ENCODE measurements at places on chromosomes 2 and 18.

- no peak for DNase-seq
Observed at GRCh38 chr18:9766076-9766481, 58.0 kb downstream of the RAB31 start.

DNA sequence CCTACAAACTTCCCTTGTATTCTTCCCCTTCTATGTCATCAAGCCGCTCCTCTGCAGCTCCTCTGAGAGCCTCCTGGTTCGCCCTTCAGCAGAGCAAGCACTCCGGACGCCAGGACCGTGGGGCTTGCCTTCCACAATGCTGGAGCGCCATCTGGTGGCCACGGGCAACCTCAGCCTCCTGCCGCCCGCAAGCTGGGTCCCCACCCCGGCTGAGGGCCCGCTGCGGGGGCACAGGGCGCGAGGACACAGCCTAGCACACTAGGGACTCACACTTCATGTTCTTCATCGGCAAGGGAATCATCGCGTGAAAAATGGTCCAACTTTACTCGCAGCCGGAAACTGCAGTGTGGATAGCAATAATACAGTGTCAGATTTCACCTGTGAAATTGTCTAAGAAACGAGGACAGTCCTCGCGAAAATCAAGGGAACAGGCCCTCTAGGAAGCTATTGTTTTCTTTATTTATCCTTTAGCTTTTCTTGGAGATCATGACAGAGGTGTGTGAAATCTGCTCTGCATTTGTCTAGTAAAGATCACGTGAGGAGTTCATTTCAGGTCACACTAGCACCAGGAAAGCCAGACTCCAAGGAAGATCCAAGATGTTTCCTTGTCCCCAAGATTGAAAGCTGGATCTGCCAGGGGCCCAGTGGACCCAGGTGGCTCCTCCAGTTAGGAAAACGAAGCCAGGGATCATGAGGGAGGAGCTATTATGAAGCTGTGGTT is 5.8 kb downstream of the PRLH start:
- DNase-seq, result peak; percentile 71

- DNase-seq, result no peak
Observed at GRCh38 chr18:71075147-71075546, 786.3 kb downstream of the SOCS6 start.

DNA sequence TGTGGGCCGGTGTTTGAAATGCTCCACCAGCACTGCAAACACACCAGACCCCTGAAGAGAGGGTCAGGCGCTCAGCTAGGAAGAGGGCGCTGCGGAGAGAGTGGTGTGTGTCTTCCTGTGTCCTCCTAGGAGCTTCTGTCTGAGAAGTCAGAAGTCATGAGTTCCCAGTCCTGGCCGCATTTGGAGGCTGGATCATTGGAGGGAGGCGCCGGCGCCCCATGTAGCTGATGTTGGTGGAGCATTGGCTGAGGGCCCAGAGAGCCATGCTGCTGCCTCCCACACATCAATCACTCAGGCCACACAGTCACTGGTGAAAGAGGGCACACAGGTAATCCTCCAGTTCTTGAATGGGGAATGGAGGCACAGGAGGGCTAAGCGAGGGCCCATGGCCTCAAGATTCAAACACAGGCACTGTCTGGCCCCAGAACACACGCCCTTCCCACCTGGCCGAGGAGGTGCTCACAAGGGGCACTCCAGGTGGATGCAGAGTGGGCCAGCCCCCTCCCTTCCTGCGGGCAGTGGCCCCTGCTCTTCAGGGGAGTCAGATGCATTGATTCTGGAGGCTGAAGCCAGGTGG is 66.3 kb downstream of the RRM2 start:
- no peak for DNase-seq

- no peak for DNase-seq
Observed at GRCh38 chr2:71898851-71899681, 248.6 kb downstream of the CYP26B1 start.

- DNase-seq, result no peak
Observed at GRCh38 chr2:25279091-25279651, 62.6 kb downstream of the DNMT3A start.

GRCh38 chr18:53784253-53784652 is 440.2 kb downstream of the MBD2 start:
- DNase-seq, result no peak

DNA sequence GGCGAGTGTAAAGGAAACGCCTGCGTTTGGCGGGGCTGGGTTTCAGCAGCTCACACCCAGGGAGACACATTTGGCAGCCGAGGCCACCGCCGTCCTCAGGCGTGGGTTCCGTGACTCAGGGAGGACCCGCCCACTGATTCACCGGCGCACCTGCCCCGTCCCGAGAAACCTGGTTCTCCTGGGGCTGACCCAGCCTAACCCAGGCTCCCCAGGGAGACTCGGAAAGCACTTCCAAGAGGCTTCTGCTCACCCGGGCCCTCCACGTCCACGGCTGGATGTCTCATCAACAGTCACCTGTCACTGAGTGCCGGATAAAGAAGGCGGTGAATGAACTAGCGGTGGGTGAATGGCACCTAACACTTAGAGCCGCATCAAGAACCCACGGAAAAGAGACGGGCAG is 126.4 kb upstream of the CTDP1 start:
- no peak for DNase-seq

- no peak for DNase-seq
Observed at GRCh38 chr18:48459016-48459415, 49.8 kb upstream of the ZBTB7C start.

DNA sequence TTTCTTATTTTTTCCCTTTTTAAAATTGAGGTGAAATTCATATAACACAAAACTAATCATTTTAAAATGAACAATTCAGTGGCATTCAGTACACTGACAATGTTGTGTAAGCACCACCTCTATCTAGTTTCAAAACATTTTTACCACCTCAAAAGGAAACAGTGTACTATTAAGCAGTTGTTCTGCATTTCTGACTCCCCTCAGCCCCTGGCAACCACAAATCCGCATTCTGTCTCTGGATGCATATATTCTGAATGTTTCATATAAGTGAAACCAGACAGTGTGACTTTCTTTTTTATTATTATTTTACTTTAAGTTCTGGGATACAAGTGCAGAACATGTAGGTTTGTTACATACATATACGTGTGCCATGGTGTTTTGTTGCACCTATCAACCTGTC is 19.2 kb upstream of the TANK start:
- no peak for DNase-seq

- no peak for DNase-seq
Observed at GRCh38 chr2:168593713-168594112, 137.6 kb downstream of the CERS6 start.

GRCh38 chr18:58490238-58490637 is 138.7 kb downstream of the ALPK2 start:
- no peak for DNase-seq

- no peak for DNase-seq
Observed at GRCh38 chr2:20208476-20208859, 16.5 kb downstream of the SDC1 start.

- DNase-seq, result no peak
Observed at GRCh38 chr2:189483980-189484740, 42.9 kb downstream of the WDR75 start.

GRCh38 chr2:172427990-172428831 is 825 bp downstream of the ITGA6 start:
- peak; percentile 7 for DNase-seq

DNA sequence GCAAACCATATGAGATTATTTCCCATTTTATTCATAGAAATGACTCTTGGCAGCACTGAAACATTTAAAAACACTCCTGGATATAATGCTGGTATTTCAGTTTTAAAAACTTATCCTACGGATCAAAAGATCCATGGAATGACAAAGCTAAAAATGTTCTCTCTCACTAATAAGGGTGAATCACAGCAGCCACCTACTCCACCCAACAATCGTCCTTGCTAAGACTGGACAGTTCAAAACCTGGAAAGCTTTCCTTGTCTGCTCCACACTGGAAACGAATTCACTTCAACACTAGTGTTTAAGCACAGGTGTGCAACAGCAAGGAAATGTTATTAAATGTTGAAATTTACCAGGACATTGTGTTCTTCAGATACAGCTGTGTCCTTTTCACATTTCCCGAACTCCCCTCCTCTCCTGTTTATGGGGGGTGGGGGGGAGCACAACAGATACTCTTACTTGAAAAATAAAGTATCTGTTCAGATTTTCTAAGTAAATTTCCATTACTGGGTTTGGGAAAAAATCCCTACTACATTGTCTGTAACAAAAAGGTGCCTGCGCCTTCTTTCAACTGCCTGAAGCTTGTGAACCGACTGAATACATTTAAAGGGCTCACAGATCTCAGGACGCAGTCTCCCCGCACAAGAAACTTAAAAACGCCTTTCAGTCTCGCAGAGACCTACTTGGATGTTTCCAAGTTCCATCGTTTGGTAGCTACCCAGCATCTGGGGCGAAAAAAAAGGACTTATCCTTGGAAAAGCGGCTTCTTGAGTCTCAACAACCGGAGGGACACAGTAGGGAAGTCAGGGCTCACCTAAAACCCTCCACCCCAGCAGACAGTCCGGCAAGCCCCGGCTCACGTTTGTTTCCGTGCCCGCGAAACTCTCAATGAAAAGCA is 1.3 kb downstream of the YWHAQ start:
- no peak for DNase-seq

- no peak for DNase-seq
Observed at GRCh38 chr2:118832071-118832790, 15.2 kb downstream of the EN1 start.

GRCh38 chr2:190716176-190716807 is 67.4 kb downstream of the NAB1 start:
- no peak for DNase-seq

GRCh38 chr2:25545899-25546298 is 127.5 kb downstream of the DTNB start:
- DNase-seq, result no peak

GRCh38 chr2:58010599-58010998 is 36.0 kb upstream of the VRK2 start:
- DNase-seq, result no peak

- no peak for DNase-seq
Observed at GRCh38 chr2:96552315-96553175, 16.0 kb downstream of the ARID5A start.

DNA sequence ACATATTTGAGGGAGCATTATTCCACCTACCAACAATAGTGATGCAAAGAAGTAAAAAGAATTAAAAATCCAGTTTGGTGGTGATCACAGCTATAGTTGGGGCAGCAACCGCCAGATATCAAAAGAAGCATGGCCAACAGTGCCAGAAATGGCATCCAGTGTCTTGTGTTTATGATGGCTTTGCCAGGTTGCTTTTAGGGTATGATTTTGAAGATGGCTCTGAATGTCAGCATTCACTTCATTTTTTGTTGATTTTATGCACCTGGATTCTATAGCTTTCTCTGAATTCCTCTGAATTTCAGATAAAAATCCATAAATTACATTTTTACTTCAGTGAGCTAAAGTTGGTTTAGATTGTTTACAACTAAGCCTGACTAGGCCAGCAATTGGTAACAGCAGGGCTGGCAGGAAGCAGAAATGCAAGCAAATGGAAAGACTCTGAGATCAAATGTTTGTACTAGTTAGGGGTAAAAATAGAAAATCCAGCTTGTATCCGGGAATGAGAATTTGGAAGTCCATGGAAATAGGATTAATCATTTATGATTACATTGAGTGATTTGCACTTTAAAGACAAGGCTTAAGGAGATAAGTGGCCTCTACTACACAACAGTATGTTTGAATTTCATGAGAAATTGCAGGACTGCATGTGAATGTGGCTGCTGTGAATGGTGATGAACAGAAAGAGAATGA is 40.4 kb downstream of the COL3A1 start:
- DNase-seq, result no peak

- no peak for DNase-seq
Observed at GRCh38 chr2:56084111-56084901, 99.5 kb upstream of the CCDC85A start.

- no peak for DNase-seq
Observed at GRCh38 chr2:29226808-29227207, 111.6 kb downstream of the CLIP4 start.

DNA sequence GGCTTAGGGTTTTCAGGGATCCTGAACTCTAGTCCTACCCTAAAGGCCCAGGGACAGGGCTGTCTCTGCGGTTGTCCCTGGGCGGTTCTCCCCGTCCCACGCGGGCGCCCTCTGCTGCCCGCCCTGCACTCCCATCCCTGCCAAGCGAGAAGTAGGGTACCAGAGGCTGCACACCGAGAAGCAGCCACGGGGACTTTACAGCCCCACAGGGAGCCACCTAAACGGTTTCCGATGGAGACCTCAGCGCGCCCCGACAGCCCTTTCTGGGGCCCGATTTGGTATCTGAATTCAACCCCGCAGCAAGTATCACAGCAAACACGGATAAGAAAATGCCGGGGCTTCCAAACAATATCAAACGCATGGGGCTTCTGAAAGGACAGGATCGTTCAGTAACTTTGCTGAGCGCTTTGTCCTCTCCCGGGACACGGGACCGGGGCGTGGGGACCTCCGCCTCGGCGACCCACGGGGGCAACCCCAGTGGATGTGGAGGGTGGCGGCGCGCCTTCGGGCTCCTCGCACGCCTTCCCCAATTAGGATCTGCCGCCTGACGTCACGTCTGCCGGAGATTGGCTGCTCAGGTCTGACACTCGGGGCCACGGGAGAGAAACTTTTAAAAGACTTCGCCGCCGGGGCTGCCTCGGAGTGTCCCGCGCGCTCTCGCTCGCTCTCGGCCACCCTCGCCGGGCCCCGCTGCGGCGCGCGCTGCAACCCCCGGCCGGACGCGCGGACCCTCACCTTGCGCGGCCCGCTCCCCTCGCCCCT is at the start of gene LTBP1:
TSS of gene LTBP1 (plus strand) at position 640 of the 762 bp plus-strand sequence. CDS start 372 bp downstream, outside the sequence.
- DNase-seq, result no peak

DNA sequence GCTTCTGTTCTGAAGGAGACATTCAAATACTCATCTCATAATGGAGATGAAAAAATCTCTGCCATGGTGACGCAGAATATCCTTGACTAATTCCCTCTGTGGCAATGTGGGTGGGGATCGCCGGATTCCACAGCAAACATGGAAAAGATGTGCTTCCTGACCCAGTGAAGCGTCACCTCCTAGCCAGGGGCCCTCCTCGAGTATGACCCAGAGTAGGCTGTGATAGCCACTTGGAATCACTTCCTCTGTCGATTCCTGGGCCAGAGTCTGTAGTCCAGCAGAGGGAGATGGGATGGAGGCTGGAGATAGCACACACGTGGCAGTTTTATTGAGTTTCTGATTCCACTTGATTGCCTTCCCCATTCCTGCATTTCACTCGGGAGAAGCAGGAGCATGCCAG is 36.8 kb downstream of the DRC1 start:
- no peak for DNase-seq
